ENCODE measurements at places on chromosomes 4 and X.

DNA sequence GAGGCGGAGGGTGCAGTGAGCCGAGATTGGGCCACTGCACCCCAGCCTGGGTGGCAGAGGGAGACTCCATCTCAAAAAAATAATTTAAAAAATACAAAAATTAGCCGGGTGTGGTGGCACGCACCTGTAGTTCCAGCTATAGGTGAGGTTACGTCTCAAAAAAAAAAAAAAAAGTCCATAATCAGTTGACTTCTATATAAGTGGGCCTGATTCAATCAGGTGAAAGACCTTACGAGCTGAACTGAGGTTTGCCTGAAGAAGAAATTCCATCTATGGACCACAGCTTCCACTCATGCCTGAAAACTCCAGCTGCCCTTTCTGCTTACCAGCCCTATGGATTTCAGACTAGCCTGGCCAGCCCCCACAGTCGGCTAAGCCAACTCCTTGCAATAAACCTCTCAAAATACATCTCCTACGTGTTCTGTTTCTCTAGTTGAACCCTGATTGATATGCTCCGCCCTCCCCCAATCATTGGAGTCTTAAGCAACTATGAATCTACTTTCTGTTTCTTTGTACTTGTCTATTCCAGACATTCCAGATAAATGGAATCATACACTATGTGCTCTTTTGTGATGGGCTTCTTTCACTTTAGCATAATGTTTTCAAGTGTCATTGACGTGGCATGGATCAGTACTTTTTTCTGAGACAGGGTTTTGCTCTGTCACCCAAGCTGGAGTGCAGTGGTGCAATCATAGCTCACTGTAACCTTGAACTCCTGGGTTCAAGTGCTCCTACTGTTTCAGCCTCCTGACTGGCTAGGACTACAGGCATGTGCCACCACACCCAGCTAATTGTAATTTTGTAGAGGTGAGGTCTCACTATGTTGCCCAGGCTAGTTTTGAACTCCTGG is 36.6 kb downstream of the SAT1 start:
- no peak for DNase-seq

DNA sequence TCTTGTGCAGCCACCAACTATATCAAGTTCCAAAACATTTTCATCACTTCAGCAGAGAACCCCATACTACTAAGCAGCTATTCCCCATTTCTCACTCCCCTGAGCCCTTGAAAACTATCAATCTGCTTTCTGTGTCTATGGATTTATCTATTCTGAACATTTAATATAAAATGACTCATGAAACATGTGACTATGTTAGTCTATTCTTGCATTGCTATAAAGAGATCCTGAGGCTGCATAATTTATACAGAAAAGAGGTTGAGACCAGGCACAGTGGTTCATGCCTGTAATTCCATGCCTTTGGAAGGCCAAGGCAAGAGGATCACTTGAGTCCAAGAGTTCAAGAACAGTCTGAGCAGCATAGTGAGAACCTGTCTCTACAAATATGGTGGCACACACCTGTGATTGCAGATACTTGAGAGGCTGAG is 10.6 kb upstream of the C1QTNF7 start:
- no peak for DNase-seq

- DNase-seq, result no peak
Measured at GRCh38 chrX:68721546-68721945, 74.1 kb downstream of the STARD8 start.

DNA sequence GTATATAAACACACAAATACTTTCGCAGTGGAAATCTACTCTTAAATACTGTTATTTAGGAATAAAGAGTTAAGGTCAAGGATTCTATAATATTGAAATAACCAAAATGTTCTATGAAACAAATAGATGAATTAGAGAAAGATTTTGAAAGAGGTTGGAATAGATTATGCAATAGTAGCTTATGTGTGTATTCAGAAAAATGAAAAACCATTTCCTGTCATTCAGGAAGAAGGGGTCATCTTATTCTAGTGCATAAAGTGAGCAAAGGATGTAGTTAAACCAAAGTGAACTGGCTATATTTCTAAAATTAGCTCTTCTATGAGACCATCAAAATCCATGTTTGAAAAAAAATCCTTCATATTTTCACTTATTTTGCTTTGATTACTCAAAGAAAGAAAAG is 30.0 kb upstream of the MYOZ2 start:
- no peak for DNase-seq

DNA sequence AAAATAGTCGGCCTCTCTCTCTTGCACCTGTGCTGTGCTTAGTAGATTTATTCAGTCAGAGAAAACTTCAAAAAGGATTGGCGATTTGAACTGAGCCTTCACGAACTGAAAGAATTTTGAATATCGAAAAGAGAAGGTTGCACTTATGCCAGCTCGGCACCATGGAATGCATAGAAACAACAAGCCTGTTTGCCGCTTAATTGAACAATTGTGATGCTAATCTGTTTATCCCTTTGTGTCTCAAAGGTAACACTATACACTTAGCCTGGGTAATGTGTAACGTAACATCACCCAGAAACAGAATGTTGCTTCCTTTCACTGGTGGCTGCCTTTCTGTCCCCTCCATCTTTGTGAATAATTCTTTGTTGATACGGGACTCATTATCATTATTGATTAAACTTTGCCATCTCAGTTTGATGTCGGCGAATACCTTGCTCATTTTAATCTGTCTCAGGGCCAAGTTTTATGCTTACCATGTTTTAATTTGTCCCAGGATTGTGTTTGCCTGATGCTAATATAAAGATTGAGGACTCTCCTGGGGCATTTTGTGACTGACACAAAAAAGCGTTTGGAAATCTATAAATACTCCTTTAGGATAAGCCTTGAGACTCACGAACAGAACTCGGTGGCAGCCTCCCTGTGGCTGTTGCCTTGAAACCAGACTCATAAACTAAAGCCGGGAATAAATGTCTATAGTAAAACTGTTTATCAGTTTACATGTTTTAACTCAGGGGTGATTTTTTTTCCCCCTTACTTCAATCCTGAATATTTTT is 400.5 kb downstream of the RAPGEF2 start:
- no peak for DNase-seq

GRCh38 chrX:71184803-71185495 is 38.1 kb upstream of the GJB1 start:
- no peak for DNase-seq

DNA sequence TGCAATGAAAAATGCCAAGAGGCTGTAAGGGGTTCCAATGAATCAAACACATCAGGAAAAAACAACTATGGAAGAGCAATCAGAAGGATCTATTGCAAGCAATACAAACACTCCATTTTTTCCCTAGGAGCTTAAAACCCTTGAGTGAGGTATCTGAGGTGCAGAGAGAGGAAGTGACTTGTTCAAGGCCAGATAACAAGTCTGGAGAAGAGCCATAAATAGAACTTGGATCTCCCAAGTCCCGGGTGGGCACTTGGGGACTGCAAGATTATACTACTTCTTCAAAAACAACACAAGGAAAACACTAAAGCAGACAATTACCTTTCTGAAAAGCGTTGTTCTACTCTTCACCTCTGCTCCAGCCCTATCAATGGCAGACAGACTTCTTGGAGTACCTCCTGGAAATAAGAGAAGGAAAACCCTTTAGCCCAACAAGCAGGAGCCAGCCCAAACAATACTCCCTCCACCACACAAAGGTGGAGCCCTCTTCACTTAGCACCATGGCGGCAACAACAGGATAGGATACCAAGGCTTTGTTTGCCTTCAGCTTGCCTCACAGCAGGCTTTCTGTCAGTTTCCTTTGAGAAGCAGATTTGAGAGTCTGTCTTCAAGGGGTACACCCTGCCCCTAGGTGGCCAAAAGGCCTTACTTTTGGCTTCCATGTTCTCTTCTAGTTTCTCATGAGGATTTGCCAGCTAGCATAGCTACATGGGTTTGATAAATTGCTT is 26.0 kb downstream of the AIFM1 start:
- no peak for DNase-seq

DNA sequence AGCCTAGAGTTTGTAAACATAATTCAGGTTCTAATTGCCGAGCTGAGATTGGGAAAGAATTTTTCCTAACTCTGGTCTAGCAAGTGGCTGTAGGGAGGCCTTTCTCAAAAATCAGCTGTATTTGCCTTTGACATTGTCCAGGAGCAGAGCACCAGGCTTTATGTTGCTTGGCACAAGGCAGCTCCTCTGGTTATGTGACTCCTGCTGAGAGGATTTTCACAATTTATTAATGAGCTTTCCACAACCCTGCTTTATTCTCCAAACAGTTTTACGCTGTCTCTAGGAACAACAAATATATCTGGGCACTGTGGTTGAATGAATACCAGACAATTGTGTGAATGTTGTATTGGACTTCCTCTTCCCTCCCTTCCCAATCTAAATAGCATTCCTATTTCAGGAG is 14.9 kb downstream of the LSM6 start:
- DNase-seq, result no peak

GRCh38 chr4:84498203-84498934 is 723 bp downstream of the NKX6-1 start:
- DNase-seq, result no peak

DNA sequence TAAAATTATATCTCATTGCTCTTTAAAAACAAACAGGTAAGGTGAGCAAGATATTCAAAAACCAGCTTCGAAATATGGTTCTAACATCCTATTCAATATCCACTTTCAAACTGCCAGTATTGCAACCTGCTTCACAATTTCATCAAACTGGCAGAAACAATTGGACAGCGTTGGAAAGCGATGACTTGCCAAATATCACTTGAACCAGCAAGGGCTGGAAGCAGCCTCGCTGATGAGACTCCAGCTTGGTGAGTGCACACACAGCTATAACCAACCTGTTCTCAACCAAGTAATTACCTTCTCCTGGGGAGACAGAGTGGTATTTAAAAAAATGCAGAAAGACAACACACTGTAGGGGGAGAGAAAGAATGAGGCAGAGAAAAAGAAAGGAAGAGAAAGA is 155.8 kb upstream of the RAI2 start:
- no peak for DNase-seq

- no peak for DNase-seq
Measured at GRCh38 chr4:55399581-55399980, 3.8 kb downstream of the TMEM165 start.

DNA sequence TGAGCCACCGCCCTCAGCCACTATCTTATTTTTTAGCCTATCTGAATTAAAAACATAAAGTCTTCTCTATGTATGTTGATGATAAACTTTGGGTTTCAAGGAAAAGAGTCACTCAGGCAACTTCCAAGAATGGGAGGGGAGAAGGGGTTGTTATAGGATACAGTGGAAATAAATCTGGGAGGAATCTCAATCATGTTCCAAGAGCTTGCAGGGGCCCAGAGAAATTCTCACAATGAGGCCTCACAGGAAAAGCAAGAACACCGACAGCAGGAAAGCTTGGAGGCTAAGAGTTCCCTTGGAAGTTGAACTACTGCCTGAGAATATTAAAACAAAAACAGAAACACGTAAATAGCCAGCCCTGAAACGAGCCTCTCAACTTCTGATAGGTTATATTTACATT is 384.6 kb upstream of the IGFBP7 start:
- no peak for DNase-seq

DNA sequence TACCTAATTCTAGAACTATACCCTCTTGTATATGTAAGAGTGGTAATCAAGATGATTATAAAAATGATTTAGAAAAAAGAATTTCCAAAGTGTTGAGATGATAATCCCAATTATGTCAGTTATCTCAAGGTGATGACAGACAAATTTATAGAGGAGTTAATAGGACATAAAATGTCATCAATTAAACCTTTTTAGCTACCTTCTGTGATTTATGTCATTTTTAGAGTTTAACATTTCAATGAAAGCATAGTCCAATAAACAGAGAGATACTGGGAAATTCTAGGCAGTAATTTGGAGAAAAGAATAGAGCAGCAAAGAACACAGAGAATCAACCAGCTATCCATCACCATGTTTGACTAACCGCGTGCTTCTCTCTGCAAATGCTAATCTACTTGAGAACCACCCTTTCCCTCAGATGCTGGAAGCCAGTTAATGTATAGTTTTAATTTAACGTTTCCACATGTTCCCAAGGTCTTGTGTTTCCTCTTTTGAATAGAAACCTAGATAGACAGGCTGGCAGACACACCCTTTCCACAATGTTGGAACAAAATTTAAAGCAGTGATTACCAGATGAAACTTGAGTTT is 433.1 kb upstream of the FAM241A start:
- no peak for DNase-seq

Measured in GOT3 (cell line).